ENCODE measurements at places on chromosomes 6 and 20.

GRCh38 chr6:20661721-20662120 is 127.5 kb downstream of the CDKAL1 start:
- H3K27ac ChIP-seq = no peak overlapping the region
- H3K27me3 ChIP-seq = no peaks in the 10 kb centered on the region
- peaks cover 8% of the 10 kb centered on the region for H3K36me3 ChIP-seq
- H3K4me3 ChIP-seq = no peak overlapping the region

DNA sequence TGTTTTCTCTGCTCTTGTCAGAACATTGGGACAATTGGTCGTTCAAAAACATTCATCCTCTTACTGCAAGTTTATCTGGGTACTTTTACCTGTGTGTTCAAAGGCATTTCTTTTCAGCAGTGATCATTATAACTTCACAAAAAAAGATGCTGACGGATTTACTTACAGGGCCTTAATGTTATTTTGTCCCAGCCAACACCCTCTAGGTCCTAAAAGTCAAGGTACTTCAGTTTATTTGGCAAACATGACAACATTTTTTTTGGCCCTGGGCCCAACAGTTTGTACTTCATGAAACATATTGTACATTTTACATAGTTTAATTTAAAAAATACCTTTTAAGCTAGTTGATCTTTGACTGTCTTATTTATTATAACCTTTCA is 241.2 kb upstream of the TAB2 start:
- DNase-seq = no peak
- no peaks in the 10 kb centered on the region for H3K27me3 ChIP-seq
- H3K4me1 ChIP-seq = no peaks in the 10 kb centered on the region
- H3K4me3 ChIP-seq = no peak overlapping the region
- H3K36me3 ChIP-seq = no peaks in the 10 kb centered on the region

- no peaks in the 10 kb centered on the region for H3K27me3 ChIP-seq
- DNase-seq = no peak
- H3K36me3 ChIP-seq = no peaks in the 10 kb centered on the region
- H3K4me1 ChIP-seq = peaks cover 14% of the 10 kb centered on the region
- H3K27ac ChIP-seq = no peak overlapping the region
Observed at GRCh38 chr6:4316867-4317400, 181.6 kb upstream of the ECI2 start.

DNA sequence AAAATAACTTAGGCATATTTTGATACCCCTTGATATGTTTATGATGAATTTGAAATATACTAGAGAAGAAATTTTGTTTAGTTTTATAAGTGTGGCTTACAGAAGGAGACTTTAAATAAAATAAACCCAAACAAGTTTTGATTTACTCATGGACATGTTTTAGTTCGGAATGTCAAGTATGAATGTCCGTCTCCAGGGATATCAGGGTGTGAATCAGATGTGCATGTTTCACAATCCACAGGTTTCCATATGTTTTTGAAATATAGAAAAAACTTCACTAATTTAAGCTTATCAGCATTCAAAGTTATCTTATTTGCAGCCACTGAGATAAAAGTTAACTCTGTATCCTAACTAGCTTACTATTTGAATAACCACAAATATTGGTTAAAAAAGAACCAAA is 51.5 kb downstream of the PLCB1 start:
- no peaks in the 10 kb centered on the region for H3K27me3 ChIP-seq
- no peak overlapping the region for H3K4me3 ChIP-seq
- H3K27ac ChIP-seq = no peak overlapping the region
- no peak for DNase-seq
- no peaks in the 10 kb centered on the region for H3K4me1 ChIP-seq

All from naive B cell (primary cell).